NCI-H748 treated with DMSO at 0.1 percent for 48 hours (cell line): ENCODE measurements at places on chromosomes 1 and 21.

GRCh38 chr1:228308628-228309325 is 97.9 kb downstream of the TRIM11 start:
- no peak for DNase-seq

GRCh38 chr1:219099307-219099706 is 74.4 kb upstream of the LYPLAL1 start:
- no peak for DNase-seq

DNA sequence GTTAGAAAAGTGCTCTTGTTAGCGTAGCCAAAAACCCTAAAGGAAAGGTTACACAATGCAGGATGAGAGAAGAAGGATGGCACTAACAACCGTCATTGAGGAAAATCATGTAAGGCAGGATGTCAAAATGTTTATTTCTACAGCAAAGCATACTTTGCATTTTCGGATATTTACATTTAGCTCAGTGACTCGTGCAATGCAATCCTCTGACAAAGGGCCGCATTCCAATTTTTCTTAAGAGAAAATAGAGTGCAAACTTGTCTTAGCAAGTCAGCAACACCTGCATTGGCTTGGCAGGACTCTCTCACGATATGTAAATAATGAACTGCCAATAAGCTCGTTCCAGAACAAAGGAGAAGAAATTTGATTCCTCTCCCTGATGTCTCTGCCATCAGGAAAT is 33.3 kb downstream of the TIAM1 start:
- DNase-seq = no peak

DNA sequence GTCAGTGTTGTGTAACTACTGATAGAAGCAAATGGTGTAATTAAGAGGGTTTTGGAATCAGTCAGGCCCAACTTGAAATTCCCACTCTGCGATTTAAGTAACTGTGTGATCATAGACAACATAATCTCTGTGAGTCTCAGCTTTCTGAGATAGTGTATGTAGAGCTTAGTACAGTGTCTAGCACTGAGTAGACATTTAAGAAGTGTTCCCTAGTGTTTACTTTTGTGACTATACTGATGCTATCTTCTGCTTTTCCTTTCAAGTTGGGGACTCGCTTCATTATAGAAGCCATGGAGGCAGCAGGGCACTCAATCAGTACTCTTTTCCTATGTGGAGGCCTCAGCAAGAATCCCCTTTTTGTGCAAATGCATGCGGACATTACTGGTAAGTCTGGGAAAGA is 147.7 kb upstream of the HOOK1 start:
- DNase-seq = no peak

DNA sequence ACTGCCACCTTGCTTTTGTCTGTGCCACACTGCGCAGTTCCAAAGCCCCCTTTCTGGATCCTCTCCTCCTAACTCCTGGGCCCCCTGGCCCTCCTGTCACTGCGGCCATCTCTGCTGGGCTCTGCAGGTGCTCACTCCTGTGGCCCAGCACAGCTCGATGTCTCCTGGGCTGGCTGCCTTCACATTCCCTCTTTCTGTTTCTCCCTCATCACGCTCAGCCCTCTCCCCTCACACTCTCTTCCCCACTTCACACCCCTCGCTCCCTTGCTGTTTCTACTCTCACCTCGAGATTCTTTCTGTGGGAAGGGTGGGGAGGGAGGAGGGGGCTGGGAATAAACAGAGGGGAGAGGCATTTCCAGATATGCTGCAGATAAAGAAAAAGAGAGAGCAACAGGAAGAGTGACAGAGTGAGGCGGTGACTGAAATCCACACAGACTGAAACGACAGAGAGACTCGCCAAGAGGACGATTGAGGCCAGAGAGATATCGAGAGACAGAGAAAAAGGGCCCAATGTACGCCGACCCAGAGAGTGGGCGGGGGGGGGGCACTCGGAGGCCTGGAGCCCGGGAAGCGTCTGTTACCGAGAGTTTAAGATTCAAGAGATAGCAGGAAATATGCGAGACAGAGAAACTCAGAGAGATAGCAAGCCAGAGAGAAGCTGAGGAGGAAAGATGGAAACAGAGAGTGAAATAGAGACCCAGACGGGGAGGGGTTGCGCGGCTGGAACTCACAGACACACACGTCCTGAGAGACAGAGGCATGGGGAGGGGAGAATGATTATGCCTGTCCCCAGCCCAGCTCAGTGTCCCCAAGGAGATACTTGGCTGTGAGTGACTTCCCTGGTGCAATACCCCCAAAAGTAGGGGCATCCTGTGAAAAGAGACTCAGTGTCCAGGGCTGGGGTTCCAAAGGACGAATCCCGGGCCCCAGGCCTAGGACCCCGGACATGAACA is 666 bp downstream of the CSF3R start:
- DNase-seq = no peak

GRCh38 chr1:35929730-35930592 is 944 bp upstream of the AGO3 start:
- peak; percentile 31 for DNase-seq

GRCh38 chr1:46333300-46334029 is 7.1 kb upstream of the NSUN4 start:
- DNase-seq = peak; percentile 6

- no peak for DNase-seq
Observed at GRCh38 chr1:211484755-211485479, 7.0 kb downstream of the RD3 start.

DNA sequence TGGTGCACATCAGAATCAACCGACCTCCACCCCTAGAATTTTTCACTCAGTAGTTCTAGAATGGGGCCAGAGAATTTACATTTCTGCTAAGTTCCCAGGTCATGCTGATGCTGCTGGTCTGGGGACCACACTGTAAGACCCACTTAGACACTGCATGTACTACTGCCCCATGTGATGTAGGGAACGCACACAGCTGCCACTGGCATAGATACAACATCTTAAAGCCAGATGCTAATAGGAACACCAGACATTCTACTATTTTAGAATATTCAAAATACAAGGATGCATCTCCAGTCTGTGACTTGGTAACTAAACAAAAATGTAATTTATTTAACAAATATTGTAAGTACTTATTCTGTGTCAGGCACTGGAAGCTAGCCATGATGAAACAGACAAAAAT is 14.1 kb upstream of the ATP1B1 start:
- DNase-seq = no peak

- DNase-seq = no peak
Observed at GRCh38 chr1:41682149-41682548, 197.7 kb upstream of the EDN2 start.

GRCh38 chr1:153352523-153352922 is 3.9 kb upstream of the PGLYRP4 start:
- peak; percentile 66 for DNase-seq

- DNase-seq = no peak
Observed at GRCh38 chr1:161140755-161141400, 8.4 kb upstream of the DEDD start.

DNA sequence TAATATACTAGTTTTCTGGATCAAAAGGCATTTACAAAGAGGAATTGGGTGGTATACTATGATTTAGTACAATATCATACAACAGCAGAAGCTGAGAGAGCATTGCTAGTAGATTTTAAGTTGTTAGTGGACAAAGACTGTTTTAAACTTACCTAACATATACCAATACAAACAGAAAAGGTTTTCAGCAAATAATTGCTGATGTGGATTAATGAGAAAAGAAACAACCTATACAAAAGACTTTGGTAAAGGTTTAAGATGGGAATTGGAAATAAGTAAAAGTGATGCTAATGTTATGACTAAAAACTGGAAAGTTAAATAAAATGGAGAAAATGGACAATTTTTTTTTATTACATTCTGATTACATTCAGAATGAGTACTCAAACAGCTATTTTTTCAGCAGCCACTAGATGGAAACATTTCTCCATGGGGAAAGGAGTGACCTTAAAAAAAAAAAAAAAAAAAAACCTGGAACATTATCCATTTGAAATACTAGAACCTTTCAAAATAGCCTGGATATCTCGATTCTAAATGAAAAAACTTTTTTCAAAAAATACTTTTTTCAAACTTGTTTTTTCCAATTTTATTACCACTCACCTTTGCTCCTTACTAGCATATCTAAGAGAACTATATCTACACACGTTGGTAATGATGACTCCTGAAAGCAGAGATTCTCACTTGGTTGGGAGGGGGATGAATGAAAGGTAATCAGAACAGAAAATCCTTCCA is 55.4 kb downstream of the EPRS1 start:
- DNase-seq = no peak

DNA sequence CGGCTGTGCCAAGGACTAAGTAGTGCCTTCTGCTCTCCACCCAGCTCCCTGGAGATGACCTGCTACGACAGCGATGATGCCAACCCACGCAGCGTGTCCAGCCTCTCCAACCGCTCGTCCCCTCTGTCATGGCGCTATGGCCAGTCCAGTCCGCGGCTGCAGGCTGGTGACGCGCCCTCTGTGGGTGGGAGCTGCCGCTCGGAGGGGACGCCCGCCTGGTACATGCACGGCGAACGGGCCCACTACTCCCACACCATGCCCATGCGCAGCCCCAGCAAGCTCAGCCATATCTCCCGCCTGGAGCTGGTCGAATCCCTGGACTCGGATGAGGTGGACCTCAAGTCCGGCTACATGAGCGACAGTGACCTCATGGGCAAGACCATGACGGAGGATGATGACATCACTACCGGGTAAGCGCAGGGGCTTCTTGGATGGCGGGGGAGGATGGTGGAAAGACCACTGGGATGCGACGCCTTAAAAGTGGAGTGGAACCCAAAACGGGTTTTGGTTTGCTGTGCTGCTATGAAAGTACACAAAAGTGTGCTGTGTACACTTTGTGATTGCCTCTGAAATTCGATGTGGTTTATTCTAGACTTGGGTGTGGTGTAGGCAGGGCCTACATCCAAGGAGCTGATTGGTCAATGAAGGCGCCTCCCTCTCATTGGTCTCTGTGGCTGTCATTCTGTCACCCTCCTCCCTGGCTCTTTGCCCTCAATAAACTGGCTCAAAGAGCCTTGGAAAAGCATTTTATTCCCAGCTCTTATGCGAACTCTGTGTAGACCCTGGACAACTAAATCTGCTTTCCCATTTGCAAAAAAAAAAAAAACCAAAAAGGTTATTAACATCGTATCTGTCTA is 110.4 kb upstream of the IPO9 start:
- DNase-seq = no peak

DNA sequence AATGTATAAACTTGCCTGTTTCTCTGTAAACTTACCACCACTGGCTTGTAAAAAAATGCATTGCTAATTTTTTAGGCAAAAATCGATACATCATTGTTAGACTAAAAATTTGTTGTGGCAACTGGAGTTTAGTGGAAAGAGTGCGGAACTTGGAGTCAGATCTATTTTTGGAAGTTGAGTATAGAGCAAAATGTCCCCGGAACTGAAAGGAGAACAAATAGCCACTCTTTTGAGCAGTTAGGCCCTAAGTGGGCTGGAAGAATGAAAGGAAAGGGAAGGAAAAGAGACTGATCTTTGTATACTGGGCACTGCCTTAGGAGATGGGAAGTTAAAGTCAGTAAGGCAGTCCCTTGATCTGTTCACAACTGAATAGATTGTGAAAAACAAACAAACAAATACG is 30.2 kb downstream of the OPTC start:
- no peak for DNase-seq

DNA sequence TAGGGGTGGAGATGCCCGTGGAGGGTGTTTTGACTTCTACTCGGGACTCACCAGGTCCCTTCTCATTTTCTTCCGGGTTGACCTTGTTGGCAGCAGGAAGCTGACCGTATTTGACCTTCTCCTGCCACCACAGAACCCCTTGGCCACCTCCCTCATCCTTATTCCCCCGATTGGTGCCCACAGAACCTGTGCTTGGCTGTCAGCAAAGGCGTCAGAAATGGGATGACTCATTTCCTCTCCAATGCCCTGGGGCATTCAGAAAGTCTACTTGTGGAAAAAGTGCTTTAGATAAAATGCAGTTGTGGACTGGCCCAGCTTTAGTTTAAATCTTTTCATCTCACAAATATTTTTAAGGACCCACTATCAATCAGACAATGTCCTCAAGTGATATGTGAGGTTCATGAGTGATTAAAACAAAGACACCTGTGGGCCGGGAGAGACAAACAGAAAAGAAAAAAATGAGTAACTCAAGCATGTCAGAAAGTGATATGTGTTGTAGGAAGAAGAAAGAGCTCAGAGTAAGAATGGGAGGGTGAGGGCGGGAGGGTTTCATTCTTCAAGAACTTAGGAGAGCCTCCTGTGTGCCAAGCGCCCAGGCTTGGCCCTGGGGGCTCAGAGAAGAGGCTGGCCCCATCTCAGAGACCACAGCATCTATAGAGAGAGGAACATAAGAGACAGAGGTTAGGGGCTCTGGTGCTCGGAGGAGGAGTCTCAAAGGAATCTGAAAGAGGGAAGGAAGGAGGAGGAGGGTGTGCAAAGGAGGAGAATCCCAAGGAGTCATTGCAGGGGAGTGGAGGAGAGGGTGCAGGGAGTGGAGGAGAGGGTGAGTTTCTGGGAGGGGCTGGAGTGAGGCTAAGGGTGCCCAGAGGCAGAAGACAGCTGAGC is 221.6 kb upstream of the VAMP3 start:
- no peak for DNase-seq

DNA sequence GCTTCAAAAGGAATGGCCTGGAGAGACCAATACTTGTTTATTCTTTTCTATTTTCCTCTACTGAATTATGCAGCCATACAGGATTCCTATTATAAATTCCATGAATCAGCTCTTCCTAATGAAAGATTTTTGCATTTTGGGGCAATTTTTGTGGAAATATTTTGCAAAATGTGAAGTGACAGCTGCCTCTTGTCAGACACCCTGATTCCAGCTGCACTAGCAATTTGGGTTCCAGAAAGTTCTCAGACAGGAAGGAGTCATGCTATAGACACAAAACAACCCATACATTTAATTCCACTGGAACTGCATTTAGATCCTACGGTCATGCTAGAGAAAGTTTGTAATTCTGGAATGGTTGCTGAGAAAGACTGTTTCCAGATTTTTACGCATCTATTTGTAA is 119.5 kb downstream of the XCL2 start:
- no peak for DNase-seq

DNA sequence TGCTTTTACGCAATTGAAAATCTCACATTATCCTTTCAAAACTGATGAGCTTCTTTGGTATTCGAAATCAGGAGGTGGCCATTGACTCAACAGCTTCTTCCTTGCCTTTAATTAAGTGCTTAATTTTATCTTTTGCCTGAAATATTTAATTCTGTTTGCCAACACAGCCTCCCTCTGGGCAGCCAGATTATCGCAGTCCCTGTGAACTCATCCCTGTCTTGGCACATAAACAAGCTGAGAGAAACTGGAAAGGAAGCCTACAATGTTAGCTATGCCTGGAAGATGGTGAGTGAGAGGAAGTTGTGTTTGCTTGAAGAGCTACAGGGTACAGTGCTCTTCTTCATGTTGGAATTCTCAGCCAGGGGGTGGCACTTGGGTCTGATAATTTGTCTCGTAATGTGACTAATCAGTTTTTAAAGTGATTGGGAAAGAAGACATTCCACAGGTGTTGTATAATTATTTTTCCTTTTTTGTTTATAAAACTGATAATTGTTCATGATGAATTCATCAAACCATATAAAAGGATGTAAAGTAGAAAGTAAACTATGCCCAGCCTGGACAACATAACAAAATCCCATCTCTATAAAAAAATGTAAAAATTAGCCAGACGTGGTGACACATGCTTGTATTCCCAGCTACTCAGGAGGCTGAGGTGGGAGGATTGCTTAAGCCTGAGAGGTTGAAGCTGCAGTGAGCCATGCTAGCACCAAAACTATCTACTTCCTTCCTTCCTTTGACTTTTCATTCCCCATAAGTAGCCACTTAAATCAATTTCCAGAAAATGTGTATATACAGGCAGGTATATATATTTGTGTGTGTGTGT is 90.1 kb upstream of the RAVER2 start:
- no peak for DNase-seq

- DNase-seq = no peak
Observed at GRCh38 chr1:208176649-208177048, 67.5 kb downstream of the PLXNA2 start.
